ENCODE measurements at places on chromosomes 6 and 20.

DNA sequence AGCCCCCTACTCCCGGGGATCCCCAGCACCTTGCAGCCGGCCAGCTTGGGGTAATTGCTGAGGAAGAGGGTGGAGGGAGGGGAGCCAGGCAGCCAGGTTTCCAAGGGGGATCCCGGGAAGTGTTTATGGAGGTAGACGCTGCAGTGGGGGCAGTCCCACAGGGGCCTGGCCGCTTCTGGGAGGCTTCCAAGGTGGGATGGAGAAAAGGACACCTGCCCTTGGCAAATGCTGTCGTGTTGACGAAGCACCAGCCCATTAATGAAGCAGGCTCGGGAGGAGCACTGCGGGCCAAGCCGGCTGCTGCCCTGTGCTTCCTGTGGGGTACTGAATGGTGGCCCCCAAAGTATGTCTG lies 82.4 kb downstream of the TMEM242 start:
- DNase-seq = no peak

DNA sequence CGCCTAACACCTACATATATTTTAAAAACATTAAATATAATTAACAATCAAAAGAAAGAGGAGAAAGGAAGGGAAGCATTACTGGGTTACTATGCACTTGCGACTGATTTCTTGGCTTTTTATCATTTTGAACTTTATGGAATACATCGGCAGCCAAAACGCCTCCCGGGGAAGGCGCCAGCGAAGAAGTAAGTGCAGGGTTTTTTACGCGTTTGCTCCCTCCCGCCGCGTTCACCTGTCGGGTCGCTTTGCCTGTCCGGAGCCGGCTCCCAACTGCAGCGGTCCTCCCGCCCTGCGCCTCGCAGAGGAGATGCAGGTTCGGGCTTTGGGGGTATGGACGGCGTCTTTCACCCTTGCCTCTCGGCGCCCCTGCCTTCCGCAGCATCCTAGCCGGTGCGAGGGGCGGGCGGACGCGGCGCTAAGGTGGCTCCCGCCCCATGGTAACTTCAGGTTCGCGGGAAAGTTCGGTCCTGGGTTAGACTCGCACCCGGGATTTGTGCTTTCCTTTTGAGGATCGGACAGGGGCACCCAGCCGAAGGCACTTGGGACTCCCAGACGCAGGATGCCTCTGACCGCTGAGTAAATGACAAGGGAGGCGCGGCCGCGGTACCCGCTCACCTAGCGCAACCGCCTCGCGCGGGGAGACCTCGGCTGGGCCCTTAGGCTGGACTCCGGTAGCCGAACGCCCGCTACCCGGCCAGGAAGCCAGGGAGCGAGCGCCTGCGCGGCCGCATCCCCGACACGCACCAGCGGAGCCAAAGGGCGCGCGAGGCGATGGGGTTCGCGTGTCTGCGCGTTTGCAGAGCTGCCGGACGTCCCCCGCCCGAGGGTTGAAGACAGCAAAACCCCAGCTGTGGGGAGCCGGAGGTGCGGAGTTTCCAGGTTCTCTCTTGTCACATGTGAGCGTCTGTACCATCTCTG lies 891 bp downstream of the RSPO3 start:
- no peak for DNase-seq

DNA sequence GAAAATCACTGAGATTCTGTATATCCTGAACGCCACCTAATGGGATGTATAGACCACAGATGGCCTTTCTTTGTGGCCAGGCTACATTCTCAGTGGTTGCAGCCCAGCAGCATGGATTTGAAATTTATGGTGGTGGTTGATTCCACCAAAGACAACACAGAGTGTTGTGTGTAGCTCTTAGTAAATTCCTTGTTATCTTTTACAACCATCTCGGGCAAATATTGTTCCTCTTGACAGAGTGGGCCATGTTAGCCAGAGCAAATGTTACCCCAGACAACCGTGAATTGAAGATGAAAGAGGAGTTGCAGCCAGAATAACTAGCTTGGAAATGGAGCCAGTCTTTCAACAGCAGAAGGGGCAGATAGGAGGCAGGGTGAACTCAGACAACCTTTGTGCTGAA lies 39.5 kb downstream of the SLC24A3 start:
- no peak for DNase-seq

DNA sequence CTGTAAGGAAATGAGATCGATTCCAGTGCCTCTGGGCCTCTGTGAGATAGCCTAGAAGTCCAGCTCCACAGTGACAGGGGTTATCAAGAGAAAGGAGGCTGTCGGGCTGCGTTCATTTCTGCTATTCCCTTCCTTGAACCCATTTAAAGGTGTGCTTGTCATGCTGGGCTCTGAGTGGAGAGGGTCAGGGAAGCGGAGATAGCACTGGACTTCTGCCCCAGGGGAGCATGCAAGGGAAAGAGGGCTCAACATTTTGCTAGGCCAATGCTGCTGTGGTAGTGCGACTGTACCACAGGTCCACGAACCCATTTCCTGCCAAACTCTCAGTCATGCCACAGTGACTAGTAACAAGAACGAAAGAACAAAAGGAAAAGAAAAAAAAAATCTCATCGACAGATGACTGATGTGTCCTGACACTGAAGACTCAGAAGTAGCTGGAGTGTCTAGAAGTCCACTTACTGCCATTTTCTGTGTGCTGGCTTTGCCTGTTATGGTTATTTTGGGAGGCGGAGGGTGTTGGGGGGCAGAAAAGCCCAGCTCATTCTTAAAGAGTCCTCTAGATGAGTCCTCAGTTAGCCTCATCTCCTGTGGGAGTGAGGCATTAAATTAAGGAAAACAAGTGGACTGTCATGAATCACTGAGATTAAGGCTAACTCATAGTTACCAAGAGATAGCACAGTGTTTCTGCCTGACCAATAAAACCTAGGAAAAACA lies 8.1 kb downstream of the NEDD9 start:
- no peak for DNase-seq

DNA sequence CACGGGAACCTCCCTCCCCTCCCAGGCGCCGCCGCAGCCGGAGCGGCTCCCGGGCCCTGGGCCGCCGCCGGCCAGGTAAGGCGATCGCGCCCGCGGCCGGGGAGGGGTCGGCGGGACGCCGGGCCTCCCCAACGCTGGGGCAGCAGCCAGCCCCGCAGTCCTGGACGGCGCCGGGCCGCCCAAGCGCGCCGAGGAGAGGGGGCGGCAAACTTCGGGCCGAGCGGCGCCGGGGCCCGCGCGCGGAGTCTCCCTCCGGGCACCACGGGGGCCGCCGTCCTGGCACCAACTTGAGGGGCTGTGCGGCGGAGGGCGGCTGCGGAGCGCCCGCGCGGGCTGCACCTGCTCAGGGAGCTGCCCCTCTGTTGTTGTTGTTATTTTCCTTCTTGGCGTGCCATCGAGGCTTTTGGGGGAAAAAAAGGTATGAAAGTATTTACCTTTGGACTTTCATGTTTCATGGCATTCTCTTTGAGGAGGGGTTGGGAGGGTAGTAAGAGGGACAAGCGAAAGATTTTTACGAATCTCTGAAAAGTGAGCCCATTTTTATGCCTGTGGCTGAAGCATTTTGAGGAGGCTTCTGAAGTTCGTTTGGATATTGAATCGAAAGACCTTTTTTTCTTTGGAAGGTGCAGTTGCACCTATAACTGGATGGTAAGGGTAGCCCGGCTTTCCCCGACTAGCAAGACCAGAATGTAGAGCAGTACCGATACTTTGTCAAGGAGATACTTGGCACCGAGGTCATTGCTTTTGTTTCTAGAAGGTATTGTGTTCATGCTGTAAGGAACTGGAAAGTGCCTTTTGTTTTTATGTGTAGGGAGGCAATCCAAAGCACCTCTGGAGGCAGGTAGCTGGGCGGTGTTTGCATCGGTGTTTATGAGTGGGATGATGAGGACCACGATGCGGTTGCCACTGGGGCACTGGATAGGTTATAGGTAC lies at the start of gene RNF182:
RNF182 (plus strand) TSS at position 4 of the 933 bp plus-strand sequence. CDS start 52,168 bp downstream, outside the sequence.
- peak; percentile 45 for DNase-seq

- DNase-seq = no peak
Observed at GRCh38 chr20:47396762-47397476, 40.4 kb upstream of the ZMYND8 start.

DNA sequence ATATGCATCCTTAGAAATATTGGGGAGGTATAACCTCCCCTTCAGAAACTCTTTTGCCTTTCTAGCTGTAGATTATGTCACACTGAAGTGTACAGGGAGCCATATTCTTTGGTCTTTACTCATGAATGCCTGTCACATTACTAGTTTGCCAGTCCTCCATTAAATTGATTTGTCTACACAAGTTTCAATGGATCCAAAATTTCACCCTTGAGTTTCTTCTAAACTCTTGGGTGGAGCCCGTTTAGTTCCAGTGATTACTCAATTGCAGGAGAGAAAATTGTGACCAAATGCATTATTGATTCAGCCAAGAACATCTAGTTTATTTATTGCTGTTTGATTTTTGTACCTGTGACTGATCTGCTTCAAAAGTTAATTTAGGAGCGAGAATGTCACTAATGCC lies 60.4 kb upstream of the TFB1M start:
- DNase-seq = no peak

DNA sequence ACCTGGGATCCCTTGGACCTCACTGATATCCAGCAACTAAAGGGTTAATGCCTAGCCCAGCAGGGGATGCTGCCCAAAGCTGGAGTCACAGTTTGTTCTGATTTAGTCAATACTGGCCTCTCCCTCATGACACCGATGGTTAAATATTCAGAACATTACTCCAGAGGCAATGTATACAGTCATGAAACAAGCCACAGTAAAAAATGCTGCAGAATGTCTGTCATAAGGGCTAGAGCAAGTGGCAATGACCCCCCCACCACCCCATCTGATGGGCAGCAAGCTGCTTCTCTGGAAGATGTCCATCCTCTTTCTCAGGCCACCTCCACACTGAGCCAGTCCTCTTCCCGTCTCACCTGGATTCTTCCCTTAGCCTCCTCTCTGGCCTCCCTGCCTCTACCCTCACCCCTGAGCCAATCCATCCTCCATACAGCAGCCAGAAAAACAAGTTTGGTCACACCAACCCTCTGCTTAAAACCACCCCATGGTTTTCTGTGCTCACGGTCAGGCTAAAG lies 99.0 kb upstream of the KCNG1 start:
- no peak for DNase-seq

- no peak for DNase-seq
Observed at GRCh38 chr6:97275804-97276203, 7.2 kb downstream of the MMS22L start.

GRCh38 chr6:170271771-170272314 lies 19.0 kb downstream of the DLL1 start:
- peak; percentile 23 for DNase-seq

- DNase-seq = no peak
Observed at GRCh38 chr20:57332105-57333089, 2.8 kb downstream of the SPO11 start.

GRCh38 chr20:59789686-59790085 lies 143.8 kb downstream of the SYCP2 start:
- DNase-seq = no peak

DNA sequence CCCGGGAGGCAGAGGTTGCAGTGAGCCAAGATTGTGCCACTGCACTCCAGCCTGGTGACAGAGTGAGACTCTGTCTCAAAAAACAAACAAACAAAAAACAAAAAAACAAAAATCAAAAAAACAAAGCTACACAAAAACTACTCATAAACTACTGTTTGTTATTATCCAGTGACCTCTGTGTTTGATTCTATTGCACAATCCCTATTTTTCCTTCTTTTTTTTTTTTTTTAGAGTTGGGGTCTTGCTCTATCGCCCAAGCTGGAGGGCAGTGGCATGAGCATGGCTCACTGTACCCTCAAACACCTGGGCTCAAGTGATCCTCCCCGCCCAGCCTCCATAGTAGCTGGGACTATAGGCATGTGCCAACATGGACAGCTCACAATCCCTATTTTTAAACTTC lies 92.7 kb downstream of the FAM217A start:
- DNase-seq = no peak

- DNase-seq = no peak
Observed at GRCh38 chr20:63003546-63003945, 3.2 kb downstream of the BHLHE23 start.

DNA sequence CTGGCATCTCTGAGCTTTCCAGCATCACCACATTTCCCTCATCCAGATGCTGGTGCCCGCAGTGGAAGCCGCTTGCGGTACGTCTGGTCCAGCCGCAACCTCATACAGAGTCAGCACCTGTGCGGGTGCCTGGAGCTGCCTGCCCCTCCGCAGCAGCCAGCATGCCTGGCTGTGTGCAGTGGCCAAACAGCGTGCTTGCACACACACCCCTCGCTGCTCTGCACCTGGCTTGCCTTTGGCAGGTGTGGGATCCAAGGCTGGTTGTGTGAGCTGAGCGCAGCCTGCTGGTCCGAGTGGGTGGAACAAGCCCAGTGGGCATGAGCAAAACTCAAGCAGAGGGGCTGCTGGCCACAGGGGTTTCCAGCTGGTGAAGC lies 3.1 kb upstream of the HINT3 start:
- no peak for DNase-seq

GRCh38 chr6:111361648-111362047 lies 121.4 kb downstream of the REV3L start:
- no peak for DNase-seq

DNA sequence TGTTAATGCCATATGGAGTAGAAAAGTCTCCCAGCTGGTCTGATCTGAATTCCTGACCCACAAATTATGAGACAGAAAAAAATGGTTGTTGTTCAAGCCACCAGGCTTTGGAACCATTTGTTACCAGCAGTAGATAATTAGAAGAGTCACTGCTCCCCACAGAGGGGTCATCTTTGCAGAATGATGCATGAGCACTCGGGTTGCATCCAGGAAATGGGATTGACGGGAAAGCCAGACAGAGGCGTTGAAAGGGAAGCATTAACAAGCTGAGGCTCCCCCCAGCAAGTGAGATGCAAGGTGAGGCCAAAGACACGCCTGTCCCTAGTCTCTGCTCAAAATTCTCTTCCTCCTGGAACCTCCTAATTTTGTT lies 182.5 kb downstream of the SYNDIG1 start:
- no peak for DNase-seq

Measured in T-helper 17 cell (primary cell).